ENCODE measurements at places on chromosomes 4 and X. TPM values are rescaled to one million over a fixed set of nuclear protein-coding genes. Genes with fewer than 3 reads are reported as not detected.
A peak's percentile ranks its signal among the peaks of the same experiment; 100 is the strongest.

ARL9 gene
- 0.28 TPM for total RNA-seq

PRDM5 gene
- 12.8 TPM for total RNA-seq

CDX4 gene
- not detected for total RNA-seq

POLA1 gene
- 15.1 TPM for total RNA-seq

SYNPO2 gene
- total RNA-seq: 1.7 TPM

CXCL3 gene
- not detected for total RNA-seq

CT83 gene
- not detected for total RNA-seq

GSX2 gene
- not detected for total RNA-seq

STK26 gene
- 0.28 TPM for total RNA-seq

USP26 gene
- total RNA-seq: not detected

SRPX2 gene
- total RNA-seq: 20.6 TPM

SOD3 gene
- 0.28 TPM for total RNA-seq

DNA sequence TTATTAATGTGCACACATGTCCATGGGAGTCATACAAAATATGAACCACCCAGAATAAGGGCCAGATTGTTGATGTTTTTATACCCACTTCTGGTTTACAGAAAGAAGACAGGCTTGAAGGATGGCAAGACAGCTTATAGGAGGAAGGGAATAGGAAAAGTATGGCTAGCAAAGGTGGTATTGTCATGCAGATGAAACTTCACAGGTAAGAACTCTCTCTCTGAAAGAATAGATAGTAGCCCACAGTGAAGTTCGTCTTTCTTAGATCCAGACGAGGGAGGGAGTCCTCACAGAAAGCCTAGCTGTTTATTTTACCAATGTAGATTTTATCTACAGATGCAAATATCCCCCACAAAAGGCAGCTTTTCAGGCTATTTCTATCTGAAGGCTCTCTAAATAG is 43.7 kb upstream of the SPIN4 start:
- no peak for DNase-seq

DNA sequence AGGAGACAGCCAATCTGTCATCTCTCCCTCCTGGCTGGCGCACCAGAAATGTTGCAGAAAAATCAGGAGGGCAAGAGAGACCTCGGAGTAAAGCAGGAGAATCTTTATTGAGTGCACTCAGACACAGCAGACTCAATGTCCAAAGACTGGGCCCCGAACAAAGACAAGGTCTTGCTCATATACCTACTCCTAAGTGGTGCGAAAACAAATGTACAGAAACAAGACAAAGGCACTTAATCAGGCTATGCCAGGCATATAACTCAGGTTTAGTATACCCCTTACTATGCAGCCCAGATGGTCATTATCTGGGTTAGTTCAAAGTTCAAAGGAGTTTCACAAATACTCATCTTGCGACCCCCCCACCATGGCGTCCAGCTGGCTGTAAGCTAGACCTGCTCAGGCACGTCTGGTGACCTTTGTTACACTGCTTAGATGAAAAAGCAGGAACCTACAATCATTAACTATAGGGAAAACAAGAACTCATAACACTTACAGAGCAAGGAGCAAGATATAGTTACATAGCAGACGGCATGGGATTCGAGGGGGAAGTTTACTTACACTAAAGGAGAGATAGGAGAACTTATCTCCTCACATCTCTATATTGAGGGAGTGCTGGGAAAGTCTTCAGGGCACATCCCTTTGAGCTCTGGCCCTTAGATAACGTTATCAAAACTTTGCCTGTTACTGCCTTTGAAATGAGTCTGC is 27.5 kb downstream of the SULT1E1 start:
- no peak for DNase-seq

- DNase-seq: peak; percentile 57
These were observed 27.3 kb downstream of the PRDX4 start for GRCh38 chrX:23694606-23695005.

DNA sequence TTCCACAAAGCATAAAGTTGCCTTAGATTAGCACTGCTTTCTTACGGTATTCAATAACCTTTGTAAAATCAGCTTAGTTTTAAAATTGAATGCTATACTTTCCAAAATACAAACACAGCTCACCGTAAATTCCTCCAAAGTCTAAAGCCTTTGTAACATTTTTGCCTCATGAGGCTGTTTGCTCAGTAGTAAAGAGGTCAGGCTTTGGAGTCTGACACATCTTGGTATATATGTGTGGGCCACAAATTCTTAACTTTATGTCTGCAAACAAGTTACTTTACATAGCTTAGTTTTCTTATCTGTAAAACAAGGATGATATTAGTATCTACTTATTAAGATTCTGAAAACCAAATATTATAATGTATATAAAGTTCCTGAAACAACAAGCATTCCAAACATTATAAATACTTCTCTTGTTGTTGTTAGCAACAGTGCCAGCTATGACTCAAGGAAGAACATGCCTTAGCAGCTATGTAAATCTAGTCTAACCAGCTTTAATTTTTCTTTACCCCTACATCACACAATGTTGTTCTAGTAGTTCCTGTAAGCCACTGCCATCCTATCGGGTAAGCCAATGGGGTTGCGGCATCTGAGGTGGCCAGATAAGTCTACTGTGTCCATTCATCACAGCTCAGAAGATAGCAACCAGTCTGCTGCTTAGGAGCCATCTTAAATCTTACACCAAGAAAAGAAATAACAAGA is 709.0 kb downstream of the KLHL13 start:
- no peak for DNase-seq

DNA sequence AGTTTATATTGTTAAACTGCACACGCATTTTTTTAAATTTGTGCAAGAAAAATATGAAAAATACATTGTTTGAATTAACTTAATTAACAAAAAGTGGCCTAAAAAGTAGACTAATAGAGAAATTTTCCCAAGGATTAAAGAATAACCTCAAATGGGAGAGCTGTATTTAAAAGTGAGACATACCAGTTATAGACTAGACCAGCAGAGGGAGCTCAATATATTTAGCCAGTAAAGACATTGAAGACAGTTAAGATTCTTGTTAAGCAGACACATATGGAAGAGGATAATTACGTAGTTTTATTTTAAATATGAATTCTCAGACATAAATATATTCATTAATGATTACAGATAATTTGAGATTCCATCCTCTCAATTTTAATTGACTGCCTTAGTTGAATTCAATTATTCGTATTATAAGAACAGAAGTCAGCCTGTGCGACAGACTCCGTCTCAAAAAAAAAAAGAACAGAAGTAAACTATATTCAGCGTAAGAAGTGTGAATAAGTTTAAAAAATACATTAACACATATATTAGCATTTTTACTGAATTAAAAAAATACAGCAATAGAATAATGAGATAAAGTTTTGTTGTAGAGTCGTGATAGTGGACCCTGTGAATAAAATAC is 64.8 kb downstream of the GLRA3 start:
- DNase-seq: peak; percentile 40

DNA sequence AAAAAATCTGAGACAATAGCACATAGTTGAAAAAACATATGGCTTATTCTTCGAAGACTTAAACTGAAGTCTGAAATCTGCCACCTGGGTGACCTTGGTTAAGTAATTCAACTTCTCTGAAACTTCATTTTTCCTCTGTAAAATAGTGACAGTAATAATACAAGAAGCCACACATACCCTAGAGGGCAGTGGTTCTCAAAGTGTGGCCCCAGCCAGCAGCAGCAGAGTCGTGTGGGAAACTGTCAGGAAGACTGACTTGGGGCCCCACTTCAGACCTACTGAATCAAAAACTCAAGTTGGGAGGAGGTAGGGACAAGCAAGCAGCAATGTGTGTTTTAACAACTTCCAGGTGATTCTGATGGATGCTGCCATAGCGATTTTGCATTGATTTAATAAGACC is 249.9 kb downstream of the HNRNPD start:
- DNase-seq: no peak

- DNase-seq: no peak
These were observed 107.3 kb downstream of the JADE1 start for GRCh38 chr4:128916832-128917231.

DNA sequence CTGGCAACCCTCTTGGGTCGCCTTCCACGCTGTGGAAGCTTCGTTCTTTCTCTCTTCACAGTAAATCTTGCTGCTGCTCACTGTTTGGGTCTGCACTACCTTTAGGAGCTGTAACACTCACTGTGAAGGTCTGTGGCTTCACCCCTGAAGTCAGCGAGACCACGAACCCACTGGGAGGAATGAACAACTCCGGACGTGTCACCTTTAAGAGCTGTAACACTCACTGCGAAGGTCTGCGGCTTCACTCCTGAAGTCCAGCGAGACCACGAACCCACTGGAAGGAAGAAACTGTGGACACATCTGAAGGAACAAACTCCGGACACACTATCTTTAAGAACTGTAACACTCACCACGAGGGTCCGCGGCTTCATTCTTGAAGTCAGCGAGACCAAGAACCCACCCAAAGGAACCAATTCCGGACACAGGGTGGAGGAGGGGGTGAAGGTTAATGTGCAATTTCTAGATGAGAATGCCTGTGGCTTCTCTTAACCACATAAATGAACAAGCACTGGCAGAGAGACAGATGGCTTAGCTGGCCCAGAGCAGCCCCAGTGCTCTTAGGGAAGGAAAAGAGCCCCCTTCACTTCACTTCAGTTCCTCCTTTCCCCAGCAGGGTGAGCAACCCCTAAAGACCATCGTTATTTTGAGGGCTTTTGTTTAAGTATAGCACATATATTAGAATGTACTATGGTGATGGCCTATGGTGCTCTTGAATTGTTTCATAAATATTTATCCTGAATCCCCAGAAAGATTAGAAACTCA is 73.0 kb downstream of the LUZP4 start:
- DNase-seq: peak; percentile 33

DNA sequence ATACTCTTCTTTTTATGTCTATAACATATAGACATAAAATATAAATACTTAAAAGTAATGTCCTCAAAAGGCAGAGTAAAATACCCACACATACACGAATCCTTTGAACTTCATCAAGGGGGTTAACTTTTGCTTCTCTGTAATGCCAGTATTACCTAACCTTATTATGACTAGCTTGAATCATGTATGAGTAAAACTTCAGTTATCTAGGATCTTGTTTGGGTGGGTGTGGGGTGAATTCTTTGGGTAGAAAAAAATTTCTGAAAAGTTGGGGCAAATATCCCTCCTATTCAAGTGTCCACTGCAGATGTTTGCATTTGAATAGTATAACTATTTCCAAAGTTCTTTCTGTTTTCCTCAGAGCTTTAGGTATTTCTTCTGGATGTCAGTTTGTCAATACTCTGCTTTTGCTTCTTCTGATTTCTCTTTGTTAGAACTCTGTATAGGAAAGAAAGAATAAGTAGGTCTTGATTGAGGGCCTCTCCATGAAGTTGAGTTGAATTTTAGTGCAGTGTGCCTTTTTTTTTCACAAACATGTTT is 173.8 kb downstream of the ADGRL3 start:
- DNase-seq: peak; percentile 7

DNA sequence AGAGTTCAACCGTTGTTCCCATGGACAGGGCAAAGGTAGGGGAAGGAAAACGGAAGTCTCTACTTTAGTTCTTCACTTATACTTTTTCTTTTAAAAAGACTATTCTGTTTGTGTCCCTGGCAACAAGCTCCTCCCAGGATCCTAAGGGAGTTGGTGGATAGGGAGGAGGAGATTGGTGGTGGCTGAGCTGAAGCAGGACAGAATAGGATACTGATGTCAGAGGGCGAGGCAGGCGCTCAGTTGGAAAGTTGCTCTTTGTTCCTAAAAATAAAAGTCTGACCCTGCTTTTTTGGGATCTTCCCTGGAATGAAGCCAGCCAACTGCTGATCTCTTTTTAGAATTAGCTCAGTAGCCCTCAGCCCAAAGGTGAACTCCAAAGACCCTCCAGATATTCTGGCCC is 104.7 kb downstream of the MGST2 start:
- no peak for DNase-seq

- DNase-seq: no peak
These were observed 115.0 kb upstream of the ETNPPL start for GRCh38 chr4:108877821-108878220.

DNA sequence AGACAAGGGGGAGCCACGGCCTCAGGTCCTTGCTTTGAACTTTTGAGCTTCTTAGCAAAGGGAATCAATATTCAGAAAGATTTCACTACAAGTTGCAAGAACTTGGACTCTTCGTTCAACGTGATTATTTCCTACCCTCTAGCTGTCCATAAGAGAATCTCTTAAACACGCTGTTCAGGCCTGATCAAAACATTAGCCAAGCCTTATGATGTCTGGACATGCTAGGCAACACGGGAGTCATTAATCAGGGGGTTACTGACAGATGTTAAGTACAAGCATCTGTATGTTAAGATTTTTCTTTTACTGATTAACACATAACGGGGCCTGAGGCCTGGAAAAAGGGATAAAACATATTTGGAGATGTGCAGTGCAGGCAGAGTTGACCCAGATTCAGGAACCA is 138.9 kb upstream of the IL1RAPL2 start:
- DNase-seq: no peak

DNA sequence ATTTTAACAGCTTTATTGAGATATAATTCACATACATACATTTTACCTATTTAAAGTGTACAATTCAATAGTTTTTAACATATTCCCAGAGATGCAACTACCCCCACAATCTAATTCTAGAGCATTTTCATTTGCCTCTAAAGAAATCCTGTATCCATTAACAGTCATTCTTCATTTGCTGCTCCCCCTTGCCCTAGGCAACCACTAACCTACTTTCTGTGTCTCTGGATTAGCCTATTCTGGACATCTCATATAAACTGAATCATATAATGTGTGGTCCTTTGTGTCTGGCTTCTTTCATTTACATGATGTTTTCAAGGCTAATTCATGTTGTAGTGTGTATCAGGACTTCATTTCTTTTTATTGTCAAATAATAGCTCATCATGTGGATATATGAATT is 105.1 kb upstream of the GRPR start:
- DNase-seq: no peak

DNA sequence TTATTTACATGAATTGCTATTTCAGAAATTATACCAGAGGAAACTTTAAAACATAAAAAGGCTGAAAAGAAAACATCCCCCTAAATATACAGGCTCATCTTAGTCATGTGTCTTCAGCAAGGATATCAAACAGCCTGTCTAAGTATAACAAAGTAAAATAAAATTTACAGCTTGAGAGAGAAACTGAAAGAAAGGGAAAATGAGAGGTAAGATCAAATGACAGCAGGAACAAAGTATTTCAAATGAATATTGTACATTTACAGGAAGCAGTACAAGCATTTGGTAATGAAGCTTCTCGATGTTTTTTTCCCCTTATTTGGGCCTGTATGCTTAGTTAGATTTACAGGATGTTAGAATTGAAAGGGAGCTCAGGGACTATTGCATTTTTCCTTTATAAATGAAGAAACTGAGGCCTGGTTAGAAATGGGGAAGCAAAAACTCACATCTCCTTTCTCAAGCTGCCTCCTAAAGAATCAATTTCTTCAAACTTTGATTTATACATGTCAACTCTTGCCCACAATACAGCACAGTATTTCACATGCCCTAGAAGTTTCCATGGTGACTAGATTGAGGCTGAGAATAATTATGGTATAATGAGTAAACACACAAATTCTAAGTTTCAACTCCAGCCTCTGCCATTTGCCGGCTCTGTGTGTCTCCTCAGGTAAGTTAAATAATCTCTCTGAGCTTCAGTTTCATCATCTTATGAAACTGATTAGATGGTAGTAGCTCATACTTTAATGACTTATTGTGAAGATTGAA is 29.3 kb downstream of the DAPP1 start:
- DNase-seq: no peak

- no peak for DNase-seq
These were observed 401 bp downstream of the SOWAHD start for GRCh38 chrX:119758731-119759247.

- no peak for DNase-seq
These were observed 13.0 kb upstream of the TBC1D9 start for GRCh38 chr4:140769209-140769608.

Data from IMR-90 (cell line).